SK-MEL-5 (cell line): ENCODE measurements at places on chromosomes 3 and 15. TPM values are rescaled to one million over a fixed set of nuclear protein-coding genes. Genes with fewer than 3 reads are reported as not detected.

Gene OSTN
- total RNA-seq = not detected in 2 replicates

Gene CACNA2D2
- 0.21 and 0.80 TPM in 2 replicates for total RNA-seq

Gene ROBO2
- total RNA-seq = 32.3 and 42.2 TPM in 2 replicates

Gene DPPA2
- total RNA-seq = not detected in 2 replicates

Gene SEMA7A
- total RNA-seq = 15.5 and 20.9 TPM in 2 replicates

Gene CSPG4
- total RNA-seq = 11.8 and 13.7 TPM in 2 replicates

DNA sequence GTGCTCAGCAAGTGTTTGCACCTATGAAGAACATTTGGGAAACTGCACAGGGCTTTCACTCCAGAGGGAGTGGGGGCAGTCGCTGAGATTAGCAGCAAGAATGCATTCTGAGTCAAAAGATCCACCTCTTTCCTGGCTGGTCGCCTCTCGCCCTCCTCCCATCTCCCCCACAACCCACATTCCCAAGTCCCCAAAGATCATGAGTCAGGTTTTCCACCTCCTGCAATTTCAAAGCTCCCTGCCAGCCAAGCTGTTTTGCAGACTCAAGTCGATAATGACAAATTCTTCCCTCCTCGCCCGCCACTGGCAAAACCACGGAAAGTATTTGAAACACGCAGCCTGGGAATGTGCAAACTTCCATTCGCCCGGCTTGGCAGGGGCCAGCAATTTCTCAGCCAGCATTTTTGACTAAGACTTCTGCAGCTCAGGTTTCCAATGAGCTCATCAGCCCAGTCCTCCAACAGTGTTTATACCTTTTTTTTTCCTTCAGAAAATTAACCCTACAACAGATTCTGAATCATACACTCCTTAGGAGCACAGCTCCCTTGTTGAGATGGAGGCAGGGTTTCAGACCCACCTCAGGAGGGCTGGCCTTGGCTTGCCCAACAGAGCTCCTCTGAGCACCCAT, 181.4 kb downstream of the SMAD6 start:
- peak; percentile 29 for DNase-seq

DNA sequence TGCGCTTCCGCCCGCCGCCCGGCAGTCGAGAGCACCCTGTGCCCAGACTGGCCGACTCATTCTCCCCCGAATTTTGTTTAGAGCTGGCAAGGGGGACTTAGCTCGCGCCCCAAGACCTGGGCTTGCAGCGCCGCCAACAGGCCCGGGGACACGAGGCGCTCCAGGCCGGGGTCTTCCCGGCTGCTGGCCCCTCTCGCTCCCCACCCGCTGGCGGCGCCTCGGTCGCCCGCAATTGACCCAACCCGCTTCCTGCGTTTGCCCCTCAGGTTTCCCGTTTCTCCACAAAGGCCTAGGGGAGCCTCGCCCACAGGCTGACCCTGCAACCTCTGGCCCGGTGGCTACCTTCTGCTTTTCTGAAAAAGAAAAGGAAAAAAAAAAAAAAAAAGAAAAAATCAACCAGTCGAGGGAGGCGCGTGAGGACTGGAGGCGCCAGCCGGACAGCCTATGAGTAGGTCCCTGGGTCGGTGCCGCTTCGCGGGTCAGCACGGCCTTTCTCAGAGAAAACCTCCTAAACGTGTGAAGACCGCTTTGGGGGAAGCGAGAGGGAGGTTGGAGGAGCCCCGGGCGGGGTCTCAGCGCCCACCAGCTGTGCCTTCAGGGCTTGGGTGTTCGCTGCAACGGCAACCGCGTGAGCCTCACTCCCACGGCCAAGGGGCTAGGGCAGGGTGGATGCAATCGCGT, 7.2 kb downstream of the FOXL2 start:
- DNase-seq = no peak

- peak; percentile 28 for DNase-seq
These were observed 161.3 kb upstream of the TLE3 start for GRCh38 chr15:70259028-70259424.

- no peak for DNase-seq
These were observed 181.1 kb downstream of the STT3B start for GRCh38 chr3:31713816-31714215.

- DNase-seq = no peak
These were observed 20.0 kb downstream of the ABTB1 start for GRCh38 chr3:127692501-127693335.

DNA sequence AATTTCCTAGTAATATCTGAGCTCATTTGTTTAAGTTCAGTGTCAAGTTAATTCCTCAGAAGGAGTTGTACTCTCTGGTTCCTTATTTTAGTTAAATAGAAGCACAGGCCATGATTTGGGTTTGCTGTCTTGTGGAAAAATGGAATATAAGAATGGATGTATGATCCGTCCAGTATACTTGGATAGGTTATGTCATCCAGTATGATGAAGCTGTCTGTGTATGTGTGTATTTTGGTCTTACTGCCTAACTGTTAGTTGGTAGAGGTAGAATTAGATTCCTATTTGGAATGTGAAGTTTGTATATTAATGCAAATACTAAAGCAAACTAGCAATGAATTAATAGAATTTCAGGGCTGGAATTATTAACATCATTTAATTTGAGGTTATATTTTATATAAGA, 7.9 kb downstream of the KBTBD8 start:
- no peak for DNase-seq

GRCh38 chr3:106425916-106426315, 557.1 kb upstream of the CBLB start:
- DNase-seq = no peak

DNA sequence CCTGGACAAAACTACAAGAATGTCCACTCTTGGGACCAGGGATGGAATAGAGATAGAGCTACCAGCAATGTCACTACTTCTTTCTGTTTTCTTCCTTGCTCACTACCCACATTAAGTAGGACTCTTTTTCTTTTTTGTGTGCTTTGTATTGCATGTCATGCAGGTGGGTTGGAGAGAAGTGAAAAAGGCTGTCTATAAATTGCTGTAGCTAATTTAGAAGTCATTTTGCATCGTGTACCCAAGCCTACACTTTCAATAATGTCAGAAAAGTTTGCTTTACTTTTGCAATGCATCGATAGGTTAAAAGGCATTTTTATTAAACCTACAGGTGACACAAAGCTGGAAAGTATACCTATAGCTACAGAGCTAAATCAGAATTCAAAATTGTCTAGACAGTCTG, 58.9 kb downstream of the GTF2E1 start:
- DNase-seq = no peak
